ENCODE measurements at places on chromosomes 2 and 18.
A peak's percentile ranks its signal among the peaks of the same experiment; 100 is the strongest.

DNA sequence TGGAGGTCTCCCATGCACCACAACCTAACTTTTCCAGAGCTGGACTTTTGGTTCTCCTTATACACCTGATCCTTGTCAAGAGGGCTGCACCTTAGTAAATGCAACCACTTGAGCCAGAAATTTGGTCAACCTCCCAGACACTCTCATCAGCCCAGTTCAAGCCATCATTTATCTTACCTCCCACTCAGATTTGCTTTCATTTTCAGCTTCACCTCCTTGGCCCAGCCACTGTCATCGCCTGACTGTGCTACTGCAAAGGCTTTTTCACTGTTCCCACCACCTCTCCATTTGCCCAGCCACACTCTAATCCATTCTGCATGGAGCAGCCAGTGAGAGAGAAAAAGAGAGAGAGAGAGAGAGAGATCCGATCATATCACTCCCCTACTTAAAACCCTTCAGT, 112.4 kb upstream of the DDX18 start:
- H3K27me3 ChIP-seq = no peaks in the 10 kb centered on the region
- H3K4me3 ChIP-seq = no peak overlapping the region
- H3K27ac ChIP-seq = no peak overlapping the region

DNA sequence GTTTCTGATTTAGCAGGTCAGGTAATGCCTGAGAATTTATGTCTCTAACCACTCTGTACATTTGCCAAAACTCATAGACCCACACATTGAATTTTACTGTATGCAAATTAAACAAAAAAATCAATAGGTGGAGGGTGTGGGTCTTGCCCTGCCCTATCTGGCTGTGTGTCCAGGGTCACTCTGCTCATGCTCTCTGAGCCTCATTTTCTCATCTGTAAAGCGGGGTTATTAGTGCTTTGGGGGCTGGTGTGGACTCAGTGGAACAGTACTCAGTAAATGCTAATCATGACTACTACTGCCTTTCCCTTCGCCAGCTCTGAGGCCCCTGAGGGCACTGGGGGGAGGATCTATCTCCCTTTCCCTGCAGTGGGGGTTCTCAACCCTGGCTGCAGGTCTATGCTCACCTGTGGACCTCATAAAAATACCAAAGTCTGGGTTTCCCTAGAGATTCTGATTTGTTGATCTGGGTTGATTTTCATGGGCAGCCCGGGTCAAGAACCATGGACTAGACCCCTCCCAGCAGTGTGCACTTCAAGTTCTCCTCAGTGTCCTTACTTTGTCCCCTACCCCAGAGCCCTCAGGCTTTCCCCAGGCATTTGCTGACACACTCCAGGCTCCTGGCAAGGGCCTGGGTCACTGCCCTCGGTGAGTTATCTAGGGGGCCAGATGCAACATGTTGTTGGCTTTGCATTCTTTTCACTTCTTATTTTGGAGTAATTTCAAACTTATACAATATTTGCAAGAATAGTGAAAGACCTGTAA, 27.5 kb downstream of the MTHFD2 start:
- no peak for DNase-seq
- H3K27ac ChIP-seq = no peak overlapping the region
- H3K36me3 ChIP-seq = no peaks in the 10 kb centered on the region
- H3K27me3 ChIP-seq = no peaks in the 10 kb centered on the region
- H3K4me3 ChIP-seq = no peak overlapping the region
- H3K4me1 ChIP-seq = no peaks in the 10 kb centered on the region

DNA sequence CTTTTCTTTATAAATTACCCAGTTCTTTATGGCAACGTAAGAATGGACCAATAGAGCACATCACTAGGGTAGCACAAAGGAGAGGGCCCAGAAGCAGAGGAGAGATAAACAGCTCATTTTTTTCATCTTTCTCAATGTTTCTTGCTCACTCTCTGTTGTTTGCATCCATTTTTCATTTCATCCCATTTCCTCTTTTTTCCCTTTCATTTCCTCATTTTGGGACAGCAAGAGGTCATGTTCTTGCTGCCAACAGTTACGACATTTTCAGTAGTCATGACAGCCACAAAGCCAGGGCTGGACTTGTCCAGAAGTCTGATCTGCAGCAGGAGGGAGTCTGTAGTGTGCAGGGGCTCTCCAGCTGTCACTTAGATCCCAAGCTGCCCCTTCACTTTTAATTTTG, 52.7 kb upstream of the CYP1B1 start:
- H3K36me3 ChIP-seq = no peaks in the 10 kb centered on the region
- no peak overlapping the region for H3K27ac ChIP-seq
- DNase-seq = no peak
- no peak overlapping the region for H3K4me3 ChIP-seq
- no peaks in the 10 kb centered on the region for H3K4me1 ChIP-seq
- H3K27me3 ChIP-seq = no peaks in the 10 kb centered on the region

- H3K27ac ChIP-seq = no peak overlapping the region
- no peak for DNase-seq
- no peaks in the 10 kb centered on the region for H3K4me1 ChIP-seq
- H3K4me3 ChIP-seq = no peak overlapping the region
- H3K27me3 ChIP-seq = no peaks in the 10 kb centered on the region
Measured at GRCh38 chr2:232287316-232287715, 91.2 kb upstream of the ALPP start.

DNA sequence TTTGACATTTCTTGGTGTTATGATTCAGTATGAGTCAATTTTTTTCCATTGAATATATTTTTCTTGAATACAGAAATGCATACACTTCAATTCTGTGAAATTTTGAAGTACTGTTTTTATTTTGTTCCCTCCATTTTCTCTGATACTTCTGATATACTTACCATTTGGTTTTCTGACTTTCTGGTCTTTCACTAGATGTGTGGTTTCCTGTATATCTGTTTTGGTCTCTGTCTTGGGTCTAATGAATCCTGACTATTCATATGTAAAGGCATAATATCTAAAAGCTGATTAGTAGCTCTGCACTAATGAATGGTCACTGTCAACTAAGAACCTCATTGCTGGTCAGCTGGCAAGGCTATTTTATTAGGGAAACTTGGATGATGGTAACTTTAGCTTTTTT, 345.6 kb downstream of the GRB14 start:
- no peak overlapping the region for H3K27ac ChIP-seq
- no peak overlapping the region for H3K4me3 ChIP-seq
- no peak for DNase-seq
- no peaks in the 10 kb centered on the region for H3K36me3 ChIP-seq
- no peaks in the 10 kb centered on the region for H3K4me1 ChIP-seq

DNA sequence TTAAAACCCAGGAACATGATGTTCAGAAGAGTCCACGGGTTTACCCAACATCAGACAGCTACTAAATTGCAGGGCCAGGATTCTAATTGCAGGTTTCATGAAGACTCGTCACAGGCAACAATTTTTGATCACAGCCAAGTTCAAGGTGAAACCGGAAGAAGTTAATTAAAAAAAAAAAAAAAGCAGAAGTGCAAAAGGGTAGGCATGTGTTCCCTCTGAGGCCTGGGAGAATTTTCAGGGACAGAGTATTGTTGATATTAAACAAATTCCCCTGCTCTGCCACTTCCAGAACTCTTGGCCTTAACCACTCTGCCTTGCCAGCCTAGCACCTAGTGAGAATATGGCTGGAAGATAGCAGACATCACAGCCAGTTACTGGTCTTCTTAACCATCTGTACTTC, 99.4 kb upstream of the TRIB2 start:
- H3K27ac ChIP-seq = no peak overlapping the region
- no peaks in the 10 kb centered on the region for H3K27me3 ChIP-seq
- DNase-seq = no peak
- no peak overlapping the region for H3K4me3 ChIP-seq

DNA sequence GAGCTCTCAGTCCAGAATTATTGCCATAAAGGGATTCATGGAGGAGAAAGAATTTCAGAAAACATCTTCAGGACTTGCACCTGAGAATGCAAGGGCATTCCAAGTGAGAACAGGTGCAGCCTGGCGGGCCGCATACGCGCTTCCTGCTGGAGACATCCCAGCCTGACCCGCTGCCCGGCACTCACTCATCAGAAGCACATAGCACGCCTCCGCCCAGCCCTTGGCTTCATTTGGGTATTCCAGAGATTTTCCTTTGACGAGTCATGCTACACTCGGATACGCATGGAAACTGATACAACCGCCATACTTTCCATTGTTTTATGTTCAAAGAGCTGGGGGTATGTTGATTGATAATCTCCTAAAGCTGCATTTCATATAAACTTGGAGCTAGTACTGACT, 228.0 kb upstream of the ID2 start:
- H3K4me1 ChIP-seq = peaks cover 23% of the 10 kb centered on the region
- H3K4me3 ChIP-seq = no peak overlapping the region
- no peak overlapping the region for H3K27ac ChIP-seq
- H3K36me3 ChIP-seq = no peaks in the 10 kb centered on the region
- DNase-seq = no peak

DNA sequence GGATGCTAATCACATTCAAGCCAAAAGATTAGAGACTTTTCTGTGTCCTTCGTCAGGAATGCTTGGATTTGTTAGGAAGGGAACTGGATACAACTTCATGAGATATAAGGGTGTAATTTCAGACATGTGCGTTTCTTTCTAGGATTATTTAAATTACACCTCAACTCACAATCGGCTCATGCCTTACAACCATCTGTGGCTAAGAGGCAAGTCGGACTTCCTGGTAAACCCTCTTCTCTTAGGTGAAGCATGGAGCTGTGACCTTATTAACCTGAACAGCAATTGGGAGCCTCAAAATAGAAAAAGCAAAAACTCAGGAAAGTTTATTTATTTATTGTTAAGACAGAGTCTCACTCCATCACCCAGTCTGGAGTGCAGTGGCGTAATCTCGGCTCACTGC, 61.8 kb downstream of the SEMA4F start:
- DNase-seq = no peak

- no peak for DNase-seq
- no peak overlapping the region for H3K4me3 ChIP-seq
- peaks cover 32% of the 10 kb centered on the region for H3K36me3 ChIP-seq
- H3K4me1 ChIP-seq = no peaks in the 10 kb centered on the region
Measured at GRCh38 chr18:13551841-13552733, 174.3 kb downstream of the FAM210A start.

DNA sequence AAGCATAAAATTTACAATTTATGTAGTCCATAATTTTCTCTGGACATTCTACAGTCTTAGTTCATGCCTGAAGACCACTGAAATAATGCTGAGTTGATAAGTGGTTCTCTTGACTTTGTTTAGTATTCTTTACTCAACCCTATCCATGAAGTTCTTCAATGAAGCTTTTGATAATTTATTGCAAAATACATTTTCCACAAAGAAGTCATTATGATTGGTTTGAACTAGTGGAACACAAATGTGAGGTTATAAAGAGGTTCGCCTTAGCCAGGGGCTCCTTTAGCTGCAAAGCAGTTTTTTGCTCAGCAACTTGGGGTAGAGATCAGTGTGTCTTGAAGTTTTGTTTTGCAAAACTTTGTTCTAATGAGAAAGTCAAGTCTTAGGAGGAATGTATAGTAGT, 5.9 kb downstream of the BCL2L11 start:
- H3K27ac ChIP-seq = no peak overlapping the region
- DNase-seq = no peak
- peaks cover 80% of the 10 kb centered on the region for H3K36me3 ChIP-seq
- peaks cover 37% of the 10 kb centered on the region for H3K4me1 ChIP-seq

GRCh38 chr2:82675186-82675585, 1783.9 kb downstream of the SUCLG1 start:
- no peak overlapping the region for H3K4me3 ChIP-seq
- no peak for DNase-seq
- H3K4me1 ChIP-seq = no peaks in the 10 kb centered on the region
- no peaks in the 10 kb centered on the region for H3K27me3 ChIP-seq
- no peak overlapping the region for H3K27ac ChIP-seq
- H3K36me3 ChIP-seq = no peaks in the 10 kb centered on the region

DNA sequence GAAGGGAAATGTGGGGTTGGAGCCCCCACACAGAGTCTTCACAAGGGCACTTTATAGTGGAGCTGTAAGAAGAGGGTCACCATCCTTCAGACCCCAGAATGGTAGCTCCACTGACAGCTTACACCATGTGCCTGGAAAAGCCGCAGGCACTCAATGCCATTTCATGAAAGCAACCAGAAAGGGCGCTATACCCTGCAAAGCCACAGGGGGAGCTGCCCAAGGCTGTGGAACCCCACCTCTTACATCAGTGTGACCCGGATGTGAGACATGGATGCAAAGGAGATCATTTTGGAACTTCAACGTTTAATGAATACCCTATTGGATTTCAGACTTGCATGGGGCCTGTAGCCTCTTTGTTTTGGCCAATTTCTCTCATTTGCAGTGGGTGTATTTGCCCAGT, 694.7 kb downstream of the CBLN2 start:
- no peaks in the 10 kb centered on the region for H3K36me3 ChIP-seq
- DNase-seq = no peak
- H3K4me1 ChIP-seq = no peaks in the 10 kb centered on the region

DNA sequence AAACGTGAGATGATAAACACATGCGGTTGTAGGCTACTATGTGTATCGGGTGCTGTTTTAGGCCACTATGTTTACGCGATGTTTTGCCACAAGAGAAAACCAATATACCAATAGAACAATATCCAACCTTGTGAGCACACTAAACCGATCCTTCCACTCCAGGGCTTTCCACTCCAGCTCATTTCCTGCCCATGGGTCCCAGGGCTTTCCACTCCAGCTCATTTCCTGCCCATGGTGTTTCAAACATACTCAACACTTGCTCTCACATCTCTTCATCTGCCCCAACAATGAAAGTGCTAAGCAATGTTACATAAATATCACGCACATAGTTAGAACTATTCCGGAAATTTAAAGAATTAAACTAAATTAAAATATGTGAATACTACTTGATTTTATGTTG, 80.0 kb downstream of the EPB41L3 start:
- H3K4me1 ChIP-seq = no peaks in the 10 kb centered on the region
- H3K36me3 ChIP-seq = no peaks in the 10 kb centered on the region
- no peak for DNase-seq
- no peak overlapping the region for H3K27ac ChIP-seq
- H3K4me3 ChIP-seq = no peak overlapping the region
- no peaks in the 10 kb centered on the region for H3K27me3 ChIP-seq

- peaks cover 7% of the 10 kb centered on the region for H3K4me1 ChIP-seq
- DNase-seq = no peak
- no peak overlapping the region for H3K4me3 ChIP-seq
- H3K27me3 ChIP-seq = no peaks in the 10 kb centered on the region
- H3K36me3 ChIP-seq = no peaks in the 10 kb centered on the region
Measured at GRCh38 chr2:190859347-190860297, 21.0 kb upstream of the GLS start.

DNA sequence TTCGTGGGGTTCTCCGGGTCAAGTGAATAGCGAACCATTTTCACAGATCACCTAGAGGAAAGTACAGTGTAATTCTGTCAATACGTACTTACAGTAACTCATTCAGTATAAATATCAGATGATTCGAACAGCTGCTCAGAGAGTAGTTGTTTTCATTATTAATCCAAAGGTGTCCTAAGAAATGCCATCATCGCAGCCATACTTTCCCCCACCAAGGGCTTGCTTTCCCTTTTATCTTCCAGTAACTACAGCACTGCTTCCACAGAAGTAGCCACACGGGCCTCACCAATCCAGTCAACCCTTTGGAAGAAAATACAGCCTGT, 4.5 kb upstream of the C18orf32 start:
- peak overlapping the region; percentile 54 for H3K4me3 ChIP-seq
- H3K4me1 ChIP-seq = peaks cover 51% of the 10 kb centered on the region
- H3K27ac ChIP-seq = peak overlapping the region; percentile 75
- H3K27me3 ChIP-seq = no peaks in the 10 kb centered on the region
